ENCODE measurements at places on chromosomes 1 and 21.

- peak; percentile 67 for DNase-seq
Measured at GRCh38 chr1:225710804-225711203, 57.9 kb upstream of the ENAH start.

DNA sequence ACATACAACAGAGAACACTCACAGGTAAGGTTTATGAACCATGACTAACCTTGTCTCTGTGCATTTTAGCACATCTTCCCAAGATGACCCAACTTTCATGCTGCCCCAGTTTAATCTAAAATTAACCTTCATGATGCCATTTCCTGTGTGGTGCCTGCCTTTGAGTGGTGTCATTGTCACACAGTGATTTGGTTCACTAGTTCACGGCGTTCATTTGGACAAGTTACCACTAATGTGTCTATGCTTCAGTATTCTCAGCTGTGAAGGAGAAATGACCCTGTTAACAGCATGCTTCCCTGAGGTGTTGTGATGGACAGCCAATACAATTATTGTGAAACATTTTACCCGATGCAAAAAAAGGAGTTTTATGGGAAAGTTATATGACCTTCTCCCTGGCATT, 693.1 kb downstream of the RWDD3 start:
- DNase-seq = no peak

GRCh38 chr21:39094087-39094780, 89.0 kb downstream of the PSMG1 start:
- no peak for DNase-seq

- no peak for DNase-seq
Measured at GRCh38 chr1:162697140-162697895, 65.1 kb downstream of the DDR2 start.

DNA sequence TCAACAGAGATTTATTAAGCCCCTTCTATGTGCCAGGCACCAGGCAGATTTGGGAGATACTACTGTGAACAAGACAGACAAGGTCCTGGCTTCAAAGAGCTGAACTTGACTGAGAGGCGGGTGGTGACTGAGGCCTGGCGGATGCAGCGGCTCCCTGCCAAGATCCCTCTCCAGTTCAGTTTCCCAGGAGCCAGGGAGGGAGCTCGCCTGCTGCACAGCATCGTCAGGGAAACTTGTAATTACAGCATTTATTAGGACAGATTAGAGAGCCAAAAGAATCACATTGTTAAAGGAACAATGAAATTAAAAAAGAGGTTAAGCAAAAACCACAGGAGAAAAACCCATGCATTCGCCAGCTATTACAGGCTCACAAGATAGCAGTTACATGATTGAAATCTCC, 55.3 kb downstream of the ETS2 start:
- no peak for DNase-seq

DNA sequence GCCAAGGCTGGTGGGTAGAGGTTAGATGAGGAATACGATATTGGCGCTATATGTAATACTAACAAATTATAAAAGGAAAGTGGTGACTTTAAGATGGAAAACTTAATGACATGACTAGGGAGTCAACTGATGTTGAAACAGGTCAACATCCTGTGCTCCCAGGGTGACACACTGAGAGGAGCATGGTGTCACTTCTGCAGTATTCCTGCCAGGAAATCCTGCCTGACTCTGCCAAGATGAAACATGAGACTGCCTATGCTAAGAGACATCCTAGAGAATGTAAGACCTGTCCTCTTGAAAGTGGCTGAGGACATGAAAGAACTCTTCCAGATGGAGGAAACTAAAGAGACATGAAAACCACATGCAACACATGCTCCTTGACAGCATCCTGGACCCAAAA, 65.0 kb upstream of the KCND3 start:
- no peak for DNase-seq

- no peak for DNase-seq
Measured at GRCh38 chr21:45699251-45699942, 55.9 kb downstream of the PCBP3 start.

DNA sequence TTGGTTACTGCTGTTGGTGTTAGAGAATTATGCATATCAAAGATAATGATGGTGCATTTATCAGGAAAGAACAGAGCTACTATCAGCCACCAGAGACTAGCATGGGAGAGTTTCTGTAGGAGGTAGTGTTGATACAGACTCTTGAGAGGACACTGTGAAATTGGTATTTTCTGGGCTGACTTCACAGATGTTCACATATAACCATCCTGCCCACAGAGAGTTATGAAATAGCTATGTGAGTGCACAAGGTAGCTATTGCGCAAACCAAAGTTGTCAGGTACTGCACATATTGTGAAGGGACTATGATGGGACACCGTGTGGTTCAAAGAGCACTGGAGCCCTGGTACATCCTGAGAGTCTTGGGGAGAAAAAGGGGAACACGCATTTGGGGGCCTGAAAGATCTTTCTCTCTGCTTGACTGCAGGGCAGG, 1.4 kb upstream of the TLCD4 start:
- DNase-seq = no peak

- no peak for DNase-seq
Measured at GRCh38 chr1:71232786-71233185, 152.0 kb upstream of the ZRANB2 start.

DNA sequence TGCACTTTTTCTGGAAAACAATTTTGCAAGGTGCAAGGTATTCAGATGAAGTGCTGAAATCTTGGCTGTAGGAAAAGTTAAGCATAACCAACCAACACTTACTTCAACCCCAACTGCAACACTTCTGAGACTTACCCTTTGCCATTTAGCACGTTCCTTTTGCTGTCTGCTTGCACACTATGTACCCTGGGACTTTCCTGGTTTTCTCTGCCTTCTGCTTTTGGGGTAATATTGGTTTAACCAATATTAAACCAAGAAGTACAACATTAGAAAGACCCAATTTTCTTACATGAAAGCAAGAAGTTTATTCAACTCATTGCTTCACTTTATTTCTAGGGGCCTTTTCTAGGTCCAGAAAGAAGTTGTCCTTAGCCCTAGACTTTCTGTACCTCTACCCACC, 193.0 kb downstream of the HLX start:
- DNase-seq = no peak

DNA sequence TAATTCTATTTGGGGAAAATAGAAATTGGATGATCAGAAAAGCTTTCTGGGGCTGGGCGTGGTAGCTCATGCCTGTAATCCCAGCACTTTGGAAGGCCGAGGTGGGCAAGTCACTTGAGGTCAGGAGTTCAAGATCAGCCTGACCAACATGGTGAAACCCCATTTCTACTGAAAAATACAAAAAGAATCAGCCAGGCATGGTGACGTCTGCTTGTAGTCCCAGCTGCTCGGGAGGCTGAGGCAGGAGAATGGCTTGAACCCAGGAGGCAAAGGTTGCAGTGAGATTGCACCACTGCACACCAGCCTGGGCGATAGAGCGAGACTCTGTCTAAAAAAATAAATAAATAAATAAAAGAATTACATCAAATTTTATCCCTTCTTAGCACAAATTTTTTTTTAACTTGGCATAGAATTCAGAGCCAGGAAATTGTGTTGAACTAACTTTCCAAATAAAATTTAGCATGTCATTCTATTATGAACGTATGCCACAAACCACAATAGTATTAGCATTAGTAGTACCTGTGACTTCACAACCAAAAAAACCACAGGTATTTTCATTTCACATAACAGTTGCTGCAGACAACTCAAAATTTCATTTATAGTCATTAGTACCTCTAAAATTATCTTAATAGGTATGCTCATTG, 4.5 kb upstream of the ANKRD13C start:
- no peak for DNase-seq
